ENCODE measurements at places on chromosomes 13 and 19. TPM values are rescaled to one million over a fixed set of nuclear protein-coding genes. Genes with fewer than 3 reads are reported as not detected.

- H3K36me3 ChIP-seq, result no peaks in the 10 kb centered on the region
- H3K27me3 ChIP-seq, result no peaks in the 10 kb centered on the region
- no peak overlapping the region for H3K4me3 ChIP-seq
- H3K4me1 ChIP-seq, result no peaks in the 10 kb centered on the region
- no peak overlapping the region for H3K27ac ChIP-seq
These were observed 138.8 kb downstream of the RGCC start for GRCh38 chr13:41596190-41596589.

DNA sequence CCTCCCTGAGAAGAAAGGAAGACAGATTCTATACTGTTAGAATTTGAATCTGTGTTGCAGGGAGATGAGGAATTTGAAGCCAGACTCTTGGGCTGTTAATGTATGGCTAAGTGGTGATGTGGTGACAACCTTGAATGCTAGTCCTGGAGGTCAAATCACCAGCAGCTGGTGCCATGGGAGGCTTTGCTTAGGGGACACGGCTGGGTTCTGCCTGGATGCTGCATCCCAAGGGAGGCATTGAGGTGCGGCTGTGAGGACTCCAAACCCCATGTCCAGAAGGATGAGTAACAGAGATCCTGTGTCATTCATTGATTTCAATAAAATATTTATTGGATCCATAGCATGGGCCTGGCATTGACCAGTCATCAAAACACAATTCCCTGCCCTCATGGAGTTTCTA, 42.3 kb downstream of the RFX2 start:
- no peak overlapping the region for H3K4me3 ChIP-seq
- no peak for DNase-seq
- no peaks in the 10 kb centered on the region for H3K36me3 ChIP-seq
- H3K4me1 ChIP-seq, result peaks cover 12% of the 10 kb centered on the region

DNA sequence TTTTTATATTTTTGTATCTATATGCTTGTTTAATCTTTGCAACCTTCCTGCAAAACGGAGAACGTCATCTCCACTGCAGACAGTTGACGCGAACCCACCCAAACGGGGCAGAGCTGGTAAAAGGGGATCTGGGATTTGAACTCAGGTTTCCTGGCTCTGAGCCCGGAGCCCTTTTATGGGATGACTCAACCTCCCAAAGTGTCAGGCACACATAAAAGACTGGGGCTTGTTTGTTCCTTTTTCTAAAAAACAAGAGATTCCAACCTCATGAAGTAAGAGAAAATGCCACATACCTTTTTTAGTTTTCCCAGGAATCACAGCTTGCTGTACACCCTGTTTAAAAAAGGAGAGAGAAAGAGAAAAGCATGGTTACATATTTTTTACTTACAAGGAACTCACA, 78.9 kb downstream of the GADD45B start:
- DNase-seq, result no peak
- H3K36me3 ChIP-seq, result no peaks in the 10 kb centered on the region
- H3K4me1 ChIP-seq, result peaks cover 13% of the 10 kb centered on the region
- no peak overlapping the region for H3K4me3 ChIP-seq

DNA sequence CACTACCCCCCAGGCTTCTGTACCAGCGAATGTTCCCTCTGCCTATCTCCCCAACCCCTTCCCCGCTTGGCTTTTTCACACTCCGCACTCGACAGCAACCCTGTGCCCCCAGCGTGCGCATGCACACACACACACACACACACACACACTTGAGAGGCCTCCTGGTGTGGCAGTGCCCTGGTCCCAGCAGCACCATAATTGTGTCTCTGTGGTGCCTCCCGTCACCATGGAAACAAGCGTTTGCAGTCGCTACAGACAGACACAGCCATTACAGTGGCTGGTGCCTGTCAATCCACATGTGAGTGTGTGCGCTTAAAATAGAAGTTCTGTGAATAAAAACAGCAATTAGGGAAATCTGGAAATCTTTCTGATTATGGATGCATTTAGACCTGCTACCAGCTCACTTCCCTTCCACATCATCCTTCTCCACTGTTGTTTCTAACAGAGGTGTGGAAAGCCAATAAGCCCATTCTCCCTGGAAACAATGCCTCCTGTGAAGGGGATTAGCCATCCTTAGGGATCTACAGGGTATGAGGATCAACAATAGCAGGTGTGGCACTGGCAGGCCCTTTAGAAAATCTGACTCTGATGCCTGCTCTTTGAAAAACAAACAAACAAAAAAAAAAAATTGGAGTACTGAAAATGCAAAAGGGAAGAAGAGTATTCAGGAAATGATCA, 146.3 kb downstream of the DCLK1 start:
- H3K36me3 ChIP-seq, result no peaks in the 10 kb centered on the region
- peak overlapping the region; percentile 85 for H3K27ac ChIP-seq
- peaks cover 4% of the 10 kb centered on the region for H3K27me3 ChIP-seq
- H3K4me3 ChIP-seq, result peak overlapping the region; percentile 8

GRCh38 chr19:55216461-55217198, 7.3 kb upstream of the PTPRH start:
- H3K27me3 ChIP-seq, result peaks cover 12% of the 10 kb centered on the region
- peak; percentile 88 for DNase-seq
- peaks cover 1% of the 10 kb centered on the region for H3K4me1 ChIP-seq
- H3K4me3 ChIP-seq, result peak overlapping the region; percentile 96

DNA sequence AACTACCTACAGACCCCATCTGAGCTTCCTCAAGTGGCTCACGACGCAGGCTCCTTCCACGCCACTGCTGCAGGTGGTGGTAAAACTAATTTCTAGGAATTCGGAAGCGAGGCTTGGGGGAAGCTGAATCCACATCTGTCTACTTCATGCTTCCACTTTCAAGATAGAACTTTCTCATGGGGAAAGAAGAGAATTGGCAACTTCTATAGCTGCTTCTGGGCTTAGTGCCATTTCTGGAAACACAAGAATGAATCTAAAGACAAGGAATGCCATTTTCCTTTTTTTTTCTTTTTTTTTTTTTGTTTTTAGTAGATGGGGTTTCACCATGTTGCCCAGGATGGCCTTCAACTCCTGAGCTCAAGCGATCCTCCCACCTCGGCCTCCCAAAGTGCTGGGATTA, 2.8 kb upstream of the NLRP12 start:
- no peaks in the 10 kb centered on the region for H3K36me3 ChIP-seq
- no peak overlapping the region for H3K27ac ChIP-seq
- peaks cover 2% of the 10 kb centered on the region for H3K27me3 ChIP-seq
- H3K4me3 ChIP-seq, result no peak overlapping the region

- H3K27ac ChIP-seq, result no peak overlapping the region
- no peak for DNase-seq
- peaks cover 14% of the 10 kb centered on the region for H3K4me1 ChIP-seq
- H3K36me3 ChIP-seq, result no peaks in the 10 kb centered on the region
These were observed 14.5 kb upstream of the TNFAIP8L1 start for GRCh38 chr19:4624733-4625362.

- H3K27me3 ChIP-seq, result no peaks in the 10 kb centered on the region
- DNase-seq, result peak; percentile 30
- H3K4me1 ChIP-seq, result peaks cover 35% of the 10 kb centered on the region
- peak overlapping the region; percentile 94 for H3K27ac ChIP-seq
- no peaks in the 10 kb centered on the region for H3K36me3 ChIP-seq
These were observed 91.0 kb downstream of the FGF14 start for GRCh38 chr13:102310691-102311418.

DNA sequence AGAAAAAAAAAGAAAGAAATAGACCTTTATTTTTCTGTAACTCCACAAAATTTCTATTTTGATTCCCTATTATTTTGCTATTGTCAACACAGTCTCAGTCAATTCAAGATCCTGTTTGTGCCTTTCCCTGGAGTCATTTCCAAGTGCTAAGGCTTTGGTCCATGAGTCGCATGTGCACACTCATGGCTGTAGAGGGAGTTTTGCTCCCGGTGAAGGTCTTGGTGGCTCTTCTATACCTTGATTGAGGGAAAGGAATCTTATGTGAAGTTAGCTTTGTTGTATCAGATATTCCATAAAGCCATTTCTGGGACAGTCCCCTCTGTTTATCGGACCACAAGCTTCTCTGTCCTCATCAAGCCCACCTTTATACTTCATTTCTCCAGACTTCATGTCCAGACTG, 58.7 kb upstream of the ALOX5AP start:
- H3K27ac ChIP-seq, result no peak overlapping the region
- no peak for DNase-seq
- H3K36me3 ChIP-seq, result no peaks in the 10 kb centered on the region
- no peak overlapping the region for H3K4me3 ChIP-seq
- H3K4me1 ChIP-seq, result peaks cover 18% of the 10 kb centered on the region

DNA sequence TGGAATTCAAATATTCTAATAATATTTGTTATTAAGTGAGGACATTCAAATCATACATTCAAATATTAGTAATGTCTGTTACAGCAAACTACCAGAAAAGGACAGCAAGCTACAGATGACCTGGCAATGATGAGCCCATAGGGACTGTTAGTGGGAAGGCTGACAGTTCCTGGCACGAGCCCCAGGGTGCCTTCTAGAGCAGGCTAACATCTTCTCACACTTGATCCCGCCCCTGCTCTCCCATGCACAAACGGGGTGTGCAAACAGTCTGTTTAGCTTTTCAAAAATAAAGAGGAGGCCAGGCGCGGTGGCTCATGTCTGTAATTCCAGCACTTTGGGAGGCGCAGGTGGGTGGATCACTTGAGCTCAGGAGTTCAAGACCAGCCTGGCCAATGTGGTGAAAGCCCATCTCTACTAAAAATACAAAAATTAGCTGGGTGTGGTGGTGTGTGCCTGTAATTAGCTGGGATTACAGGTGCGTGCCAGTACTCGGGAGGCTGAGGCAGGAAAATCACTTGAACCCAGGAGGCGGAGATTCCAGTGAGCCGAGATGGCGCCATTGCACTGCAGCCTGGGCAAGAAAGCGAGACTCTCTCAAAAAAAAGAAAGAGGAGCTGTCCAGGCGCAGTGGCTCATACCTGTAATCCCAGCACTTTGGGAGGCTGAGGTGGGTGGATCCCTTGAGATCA, 9.6 kb upstream of the GARRE1 start:
- no peaks in the 10 kb centered on the region for H3K36me3 ChIP-seq
- no peak for DNase-seq
- H3K4me1 ChIP-seq, result no peaks in the 10 kb centered on the region
- H3K27ac ChIP-seq, result no peak overlapping the region
- peaks cover 2% of the 10 kb centered on the region for H3K27me3 ChIP-seq

DNA sequence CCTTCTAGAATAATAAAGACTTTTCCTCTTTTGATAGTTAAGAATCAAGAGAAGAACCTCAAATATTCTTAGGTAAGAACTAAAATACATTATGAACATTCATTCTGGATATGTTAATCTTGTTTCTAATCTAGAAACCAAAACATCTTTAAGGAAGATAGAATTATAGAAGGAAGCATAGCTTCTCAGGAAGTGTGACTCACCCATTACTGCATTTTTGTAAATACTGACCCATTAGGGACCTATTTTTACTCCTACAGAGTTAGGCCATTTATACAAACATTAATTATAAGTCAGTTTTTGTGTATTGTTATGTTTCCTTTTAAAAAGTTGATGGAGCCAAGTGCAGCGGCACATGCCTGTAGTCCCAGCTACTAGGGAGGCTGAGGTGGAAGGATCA, 147.1 kb downstream of the NUFIP1 start:
- no peaks in the 10 kb centered on the region for H3K27me3 ChIP-seq
- no peak overlapping the region for H3K4me3 ChIP-seq
- H3K27ac ChIP-seq, result no peak overlapping the region
- H3K36me3 ChIP-seq, result no peaks in the 10 kb centered on the region
- no peaks in the 10 kb centered on the region for H3K4me1 ChIP-seq

DNA sequence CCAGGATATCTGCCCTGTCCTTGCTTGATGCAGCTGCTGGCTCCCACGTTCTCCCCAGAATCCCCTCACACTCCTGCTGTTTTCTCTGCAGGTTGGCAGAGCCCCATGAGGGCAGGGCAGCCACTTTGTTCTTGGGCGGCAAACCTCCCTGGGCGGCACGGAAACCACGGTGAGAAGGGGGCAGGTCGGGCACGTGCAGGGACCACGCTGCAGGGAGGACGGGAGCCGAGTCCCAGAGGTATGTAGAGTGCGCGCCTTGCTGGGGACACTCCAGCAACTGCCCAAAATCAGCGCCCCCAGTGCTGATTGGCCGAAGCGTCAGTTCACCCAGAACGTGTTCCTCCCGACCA, 30.3 kb upstream of the MIER2 start:
- no peak for DNase-seq
- no peak overlapping the region for H3K27ac ChIP-seq
- H3K4me3 ChIP-seq, result no peak overlapping the region
- H3K27me3 ChIP-seq, result peaks cover 11% of the 10 kb centered on the region
- no peaks in the 10 kb centered on the region for H3K36me3 ChIP-seq
- peaks cover 16% of the 10 kb centered on the region for H3K4me1 ChIP-seq

GRCh38 chr13:29125191-29125933, 305.2 kb downstream of the MTUS2 start:
- no peak overlapping the region for H3K4me3 ChIP-seq
- H3K4me1 ChIP-seq, result no peaks in the 10 kb centered on the region
- peaks cover 5% of the 10 kb centered on the region for H3K36me3 ChIP-seq
- H3K27ac ChIP-seq, result no peak overlapping the region
- H3K27me3 ChIP-seq, result no peaks in the 10 kb centered on the region

- no peak for DNase-seq
- peaks cover 11% of the 10 kb centered on the region for H3K36me3 ChIP-seq
- H3K27me3 ChIP-seq, result peaks cover 6% of the 10 kb centered on the region
- H3K4me1 ChIP-seq, result peaks cover 16% of the 10 kb centered on the region
- H3K27ac ChIP-seq, result peak overlapping the region; percentile 82
- no peak overlapping the region for H3K4me3 ChIP-seq
These were observed 3.8 kb upstream of the KPTN start for GRCh38 chr19:47487551-47488515.

- H3K4me3 ChIP-seq, result no peak overlapping the region
- no peak for DNase-seq
- no peaks in the 10 kb centered on the region for H3K27me3 ChIP-seq
- H3K36me3 ChIP-seq, result peaks cover 5% of the 10 kb centered on the region
- H3K27ac ChIP-seq, result no peak overlapping the region
- peaks cover 2% of the 10 kb centered on the region for H3K4me1 ChIP-seq
These were observed 200.2 kb downstream of the MTUS2 start for GRCh38 chr13:29020314-29020713.

DNA sequence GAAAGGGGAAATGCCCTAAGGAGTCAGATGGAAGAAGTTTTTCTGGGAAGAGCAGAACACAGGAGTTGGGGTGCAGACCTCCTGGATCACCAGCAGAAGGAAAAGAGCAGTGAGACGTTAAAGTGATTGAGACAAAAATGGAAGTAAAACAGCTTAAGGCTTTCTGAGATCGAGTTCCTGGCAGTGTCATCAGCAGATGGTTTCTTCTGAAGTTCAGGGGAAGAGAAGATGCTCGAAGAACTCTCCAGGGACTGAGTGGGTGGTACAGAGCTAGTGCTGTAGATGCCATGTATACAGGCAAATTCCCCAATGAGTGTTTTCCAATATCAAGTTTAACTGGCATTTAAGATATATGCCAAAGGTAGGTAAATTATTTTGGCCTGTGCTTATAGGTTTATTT, 272.2 kb upstream of the KLF12 start:
- H3K27ac ChIP-seq, result no peak overlapping the region
- H3K36me3 ChIP-seq, result peaks cover 5% of the 10 kb centered on the region
- no peaks in the 10 kb centered on the region for H3K27me3 ChIP-seq

Gene ELAVL3
- total RNA-seq, result 633 TPM

Gene FZR1
- 51.3 TPM for total RNA-seq

Gene FOXO1
- total RNA-seq, result 1.4 TPM

Gene ADAMTSL5
- 0.83 TPM for total RNA-seq

Gene AMER2
- total RNA-seq, result 1.5 TPM

Gene IGFL3
- total RNA-seq, result not detected

Gene NALCN
- 0.81 TPM for total RNA-seq

Gene CLIP3
- total RNA-seq, result 146 TPM

Gene TTC9B
- 19.5 TPM for total RNA-seq
